NCI-H2081 treated with DMSO at 0.1 percent for 48 hours (cell line): ENCODE measurements at places on chromosomes 3 and 15.

- no peak for DNase-seq
These were observed 441.3 kb upstream of the THBS1 start for GRCh38 chr15:39139431-39140059.

DNA sequence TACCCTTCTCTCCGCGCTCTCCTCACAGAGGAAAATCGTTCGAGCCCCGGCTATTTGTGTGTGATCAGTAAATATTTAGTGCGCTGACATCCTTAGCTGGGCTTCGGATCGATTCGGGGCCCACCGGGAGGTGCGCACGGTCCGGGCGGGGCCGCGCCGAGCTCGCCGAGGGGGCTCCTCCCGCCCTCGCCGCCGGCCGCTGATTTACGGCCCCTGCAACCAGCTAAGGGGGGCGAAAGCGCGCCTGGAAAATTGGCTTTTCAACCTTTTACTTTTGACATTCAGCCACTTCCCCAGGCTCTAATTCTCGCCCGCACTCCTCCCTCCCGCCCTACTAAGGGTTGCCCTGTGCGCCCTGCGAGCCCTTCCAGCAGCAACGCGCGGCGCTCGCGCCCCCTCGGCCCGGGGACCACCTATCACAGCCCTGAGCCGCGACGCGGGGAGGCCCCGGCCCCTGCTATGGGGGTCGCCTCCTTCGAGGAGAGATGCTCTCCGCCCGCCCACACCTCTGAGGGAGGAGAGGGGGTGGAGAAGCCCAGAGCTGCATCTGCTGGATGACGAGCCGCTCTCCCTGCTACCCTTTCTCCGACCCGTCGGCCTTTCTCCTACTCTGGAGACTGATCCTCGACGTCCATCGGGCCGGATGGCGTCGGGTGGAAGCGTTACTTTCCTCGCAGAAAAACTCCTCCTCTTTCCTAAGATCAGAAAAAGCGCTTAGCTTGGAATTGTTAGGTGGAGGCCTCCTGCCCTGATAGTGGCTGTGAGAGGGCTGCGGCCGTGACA is 7.8 kb upstream of the NR2F2 start:
- DNase-seq, result no peak

DNA sequence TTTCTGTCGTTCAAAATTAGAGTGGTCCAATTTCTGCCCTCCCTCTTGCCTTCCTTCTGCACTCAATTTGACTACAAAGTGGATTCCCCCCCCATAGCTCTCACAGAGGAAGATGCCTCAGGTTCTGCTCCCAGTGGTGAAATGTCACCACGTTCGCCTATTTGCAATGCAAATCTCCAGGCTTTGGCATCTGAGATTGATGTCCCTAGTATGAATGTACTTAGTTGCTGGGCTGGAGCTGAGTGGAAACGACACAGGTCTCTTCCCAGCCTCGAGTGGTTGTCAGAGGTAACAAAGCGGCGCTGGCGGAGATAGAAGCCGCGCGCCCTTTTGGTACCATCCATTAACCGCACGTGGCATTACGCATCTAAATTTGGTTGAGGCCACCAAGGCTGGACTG is 860.1 kb downstream of the MCTP2 start:
- DNase-seq, result no peak

- no peak for DNase-seq
These were observed 691.7 kb upstream of the CBLB start for GRCh38 chr3:106560451-106560966.

DNA sequence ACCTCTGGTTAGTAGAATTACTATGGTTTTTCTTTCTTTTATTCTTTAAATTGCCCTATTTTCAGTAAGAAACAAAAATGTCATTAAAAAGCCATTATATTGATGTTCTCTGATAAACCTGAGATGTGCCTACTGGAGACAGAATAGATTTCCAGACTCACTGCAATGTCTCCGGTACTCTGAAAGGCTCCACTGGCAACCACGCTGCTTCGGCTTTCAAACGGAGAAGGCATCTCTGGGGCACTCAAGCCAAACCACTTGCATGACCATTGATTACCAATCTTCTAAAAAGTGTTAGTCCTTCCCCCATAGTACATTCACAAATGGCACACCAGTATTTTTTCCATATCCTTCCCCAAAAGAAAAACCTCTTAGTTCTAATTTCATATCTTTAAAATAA is 82.6 kb downstream of the CBLB start:
- no peak for DNase-seq

- no peak for DNase-seq
These were observed 116.4 kb downstream of the PDCD6IP start for GRCh38 chr3:33914731-33915379.

- DNase-seq, result no peak
These were observed 5.7 kb upstream of the CAV3 start for GRCh38 chr3:8727605-8728512.

GRCh38 chr3:177601152-177601551 is 403.9 kb upstream of the TBL1XR1 start:
- no peak for DNase-seq

DNA sequence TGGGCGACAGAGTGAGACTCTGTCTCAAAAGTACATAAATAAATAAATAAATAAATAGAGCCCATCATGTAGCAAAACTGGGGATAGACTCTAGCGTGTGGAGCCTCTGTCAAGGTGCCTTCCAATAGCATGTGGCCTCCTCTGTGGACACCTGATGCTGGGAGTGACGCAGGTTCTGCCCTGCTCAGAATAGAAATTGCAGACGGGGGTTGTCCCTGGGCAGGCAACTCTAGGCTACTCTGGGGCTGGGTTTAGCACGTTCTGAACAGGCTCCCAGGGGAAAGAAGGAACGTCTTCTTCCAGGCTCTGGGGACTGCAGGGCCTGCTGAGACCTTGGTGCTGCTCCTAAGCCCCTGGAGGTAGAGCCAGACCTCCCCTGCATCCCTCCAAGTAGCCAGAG is 65.3 kb downstream of the EPHB3 start:
- no peak for DNase-seq

GRCh38 chr3:70999730-71000129 is 583.8 kb downstream of the FOXP1 start:
- no peak for DNase-seq

GRCh38 chr15:74967670-74968069 is 11.1 kb upstream of the RPP25 start:
- DNase-seq, result no peak

GRCh38 chr3:170044271-170044670 is 6.5 kb downstream of the GPR160 start:
- no peak for DNase-seq

DNA sequence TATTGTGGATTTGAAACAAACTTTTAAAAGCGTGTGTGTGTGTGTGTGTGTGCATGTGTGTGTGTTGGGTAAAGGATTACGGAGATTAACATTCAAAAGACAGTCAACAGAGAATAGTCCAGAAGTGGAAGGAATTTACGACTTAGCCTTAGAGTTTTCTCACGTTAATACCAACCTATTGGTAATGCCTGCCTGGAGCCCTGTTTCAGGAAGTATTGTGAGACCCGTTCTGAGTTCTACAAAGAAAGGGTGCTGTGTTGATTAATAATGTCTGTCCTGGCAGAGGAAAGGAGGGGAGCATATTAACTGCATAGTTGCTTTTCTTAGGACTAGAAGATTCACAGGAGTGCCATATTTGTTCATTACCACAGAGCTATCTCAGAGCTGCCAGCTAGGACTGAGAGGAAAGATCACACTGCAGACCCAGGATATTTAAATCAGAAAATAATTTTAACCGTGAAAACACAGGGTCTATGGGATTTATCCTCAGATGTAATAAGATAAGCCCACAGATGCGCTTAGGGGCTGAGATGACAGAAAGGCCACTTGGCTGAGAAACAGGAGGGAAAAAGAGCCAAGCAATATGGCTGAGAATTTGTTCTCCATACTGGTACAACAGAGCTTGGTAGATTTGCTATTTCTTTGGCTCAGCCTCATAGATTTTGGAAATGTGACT is 40.5 kb upstream of the FRMD4B start:
- no peak for DNase-seq

DNA sequence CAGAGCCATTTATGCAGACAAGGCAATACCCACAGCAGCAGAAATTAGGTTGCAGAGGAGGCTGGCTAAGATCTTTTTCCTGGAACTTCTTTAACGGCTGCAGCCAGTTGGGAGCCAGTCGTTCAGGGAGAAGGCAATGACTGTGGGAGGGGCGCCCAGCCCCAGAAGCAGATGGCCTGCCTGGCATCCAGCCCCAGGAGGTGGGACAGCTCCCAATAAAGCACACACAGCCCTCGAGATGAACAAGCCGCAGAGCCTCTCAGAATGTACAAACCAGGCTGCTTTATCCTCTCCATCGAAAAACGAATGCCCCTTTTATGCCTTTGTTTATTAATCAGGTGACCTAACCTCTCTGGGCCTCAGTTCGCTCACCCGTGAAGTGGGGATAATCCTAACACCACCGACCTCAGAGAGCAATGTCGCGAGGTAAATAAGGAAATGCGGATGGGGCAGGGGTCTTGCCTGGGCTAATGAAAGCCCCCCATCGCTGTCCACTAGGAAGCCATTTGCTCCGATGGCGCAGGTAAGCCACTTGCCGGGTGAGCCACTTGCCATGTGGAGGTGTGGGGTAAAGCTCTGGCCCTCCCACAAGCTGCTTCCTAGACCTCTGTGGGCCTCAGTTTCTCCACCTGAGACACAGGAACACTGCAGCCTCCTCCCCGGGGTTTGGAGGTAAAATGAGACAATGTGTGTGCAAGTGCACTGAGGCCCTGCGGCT is 35.8 kb downstream of the MGLL start:
- peak; percentile 94 for DNase-seq

- no peak for DNase-seq
These were observed 1331.8 kb upstream of the GBE1 start for GRCh38 chr3:83093222-83093572.

- DNase-seq, result no peak
These were observed 307.1 kb downstream of the IL20RB start for GRCh38 chr3:137264843-137265330.

DNA sequence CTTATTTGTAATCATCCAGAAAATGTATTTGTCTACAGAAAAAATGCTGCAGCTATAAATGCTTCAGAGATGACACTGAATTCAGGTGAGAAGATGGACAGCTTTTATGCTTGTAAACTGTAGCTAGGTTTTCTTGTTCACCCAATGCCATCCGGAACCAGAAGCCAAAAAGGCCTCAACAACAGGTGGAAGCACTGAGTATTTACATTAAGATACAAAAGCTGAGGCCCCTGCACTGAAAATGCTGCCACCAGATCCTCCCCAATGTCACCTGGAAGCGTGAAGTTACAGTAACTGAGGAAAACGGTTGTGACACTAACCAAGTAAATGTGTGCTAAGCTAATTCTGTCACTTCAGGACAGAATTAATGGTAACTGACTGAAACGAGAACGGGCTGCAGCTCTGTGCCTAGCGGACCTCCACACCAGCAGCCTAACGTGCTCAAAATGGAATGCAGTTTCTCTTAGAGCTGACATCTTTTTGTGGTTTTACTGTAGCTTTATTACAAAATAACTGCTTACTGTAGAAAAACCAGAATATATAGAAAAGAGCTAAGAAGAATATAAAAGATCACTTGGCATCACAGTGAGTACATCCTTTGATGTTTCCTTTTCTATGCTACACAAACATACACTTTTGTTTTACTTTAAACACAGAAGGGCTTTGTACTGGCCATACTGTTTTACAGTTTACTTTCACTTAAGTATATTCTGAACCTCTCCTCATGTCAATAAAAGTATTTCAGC is 7.6 kb downstream of the CHSY1 start:
- no peak for DNase-seq

DNA sequence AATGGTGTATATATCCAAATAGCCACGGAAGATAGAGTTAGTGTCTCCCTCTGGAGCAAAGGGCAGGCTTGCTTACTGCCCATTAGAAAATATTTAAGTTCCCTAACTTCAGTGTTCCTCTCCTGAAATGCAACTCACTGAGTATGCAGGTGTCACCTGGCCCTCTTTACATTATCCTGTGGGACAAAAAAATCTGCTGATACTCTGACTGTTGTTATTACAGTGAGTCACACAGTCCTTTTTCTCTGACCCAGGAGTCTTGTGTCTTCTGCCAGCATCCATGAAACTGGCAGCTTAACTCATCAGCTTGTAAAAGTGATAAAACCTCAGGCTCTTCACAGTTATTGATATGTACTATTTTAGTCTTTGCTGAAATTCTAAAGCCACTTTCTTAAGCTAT is 42.2 kb upstream of the RASGRF1 start:
- no peak for DNase-seq

- DNase-seq, result no peak
These were observed 4.0 kb downstream of the RNF13 start for GRCh38 chr3:149816986-149817385.

DNA sequence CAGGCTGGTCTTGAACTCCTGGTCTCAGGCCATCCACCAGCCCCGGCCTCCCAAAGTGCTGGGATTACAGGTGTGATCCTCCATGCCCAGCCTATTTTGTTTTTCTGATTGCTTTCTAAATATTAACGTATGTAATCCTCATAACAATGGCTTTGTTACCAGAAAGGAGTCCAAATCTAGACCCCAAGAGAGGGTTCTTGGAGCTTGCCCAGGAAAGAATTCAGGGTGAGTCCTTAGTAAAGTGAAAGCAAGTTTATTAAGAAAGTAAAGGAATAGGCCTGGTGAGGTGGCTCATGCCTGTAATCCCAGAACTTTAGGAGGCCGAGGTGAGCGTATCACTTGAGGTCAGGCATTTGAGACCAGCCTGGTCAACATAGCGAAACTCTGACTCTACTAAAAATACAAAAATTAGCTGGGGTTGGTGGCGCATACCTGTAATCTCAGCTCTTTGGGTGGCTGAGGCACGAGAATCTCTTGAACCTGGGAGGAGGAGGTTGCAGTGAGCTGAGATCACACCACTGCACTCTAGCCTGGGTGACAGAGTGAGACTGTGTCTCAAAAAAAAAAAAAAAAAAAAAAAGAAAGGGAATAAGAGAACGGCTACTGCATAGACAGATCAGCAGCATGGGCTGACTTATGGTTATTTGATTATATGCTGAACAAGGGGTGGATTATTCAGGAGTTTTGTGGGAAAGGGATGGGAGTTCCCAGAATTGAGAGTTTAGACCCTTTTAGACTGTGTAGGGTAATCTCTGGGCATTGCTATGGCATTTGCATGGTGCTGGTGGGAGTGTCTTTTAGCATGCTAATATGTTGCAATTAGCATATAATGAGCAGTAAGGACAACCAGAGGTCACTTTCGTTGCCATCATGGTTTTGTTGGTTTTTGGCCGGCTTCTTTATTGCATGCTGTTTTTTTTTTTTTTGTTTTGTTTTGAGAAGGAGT is 36.1 kb downstream of the TYRO3 start:
- DNase-seq, result no peak

DNA sequence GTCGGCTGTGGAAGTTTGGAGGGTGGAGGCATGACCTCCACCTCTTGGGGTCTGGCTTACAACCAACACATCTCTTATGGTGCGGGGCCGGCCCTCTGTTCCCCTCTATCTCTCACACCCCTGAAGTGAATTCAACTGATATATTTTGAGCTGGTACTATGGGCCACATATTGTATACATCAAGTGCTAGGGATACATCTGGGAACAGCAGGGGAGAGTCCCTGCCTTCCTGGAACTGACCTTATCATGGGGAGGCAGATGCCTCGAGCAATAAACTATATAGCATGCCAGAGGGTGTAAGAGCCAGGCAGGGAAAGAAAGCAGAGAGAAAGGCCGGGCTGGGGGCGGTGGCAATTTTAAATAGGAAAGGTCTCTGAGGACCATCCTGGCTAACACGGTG is 60.4 kb upstream of the TRPM1 start:
- no peak for DNase-seq

GRCh38 chr3:72157748-72158638 is 373.0 kb upstream of the PROK2 start:
- no peak for DNase-seq

- DNase-seq, result no peak
These were observed 19.2 kb downstream of the SNX33 start for GRCh38 chr15:75666823-75667501.
